ENCODE measurements at places on chromosomes 12 and 14.

GRCh38 chr12:116600959-116601918, 42.1 kb downstream of the MAP1LC3B2 start:
- DNase-seq = peak; percentile 30

DNA sequence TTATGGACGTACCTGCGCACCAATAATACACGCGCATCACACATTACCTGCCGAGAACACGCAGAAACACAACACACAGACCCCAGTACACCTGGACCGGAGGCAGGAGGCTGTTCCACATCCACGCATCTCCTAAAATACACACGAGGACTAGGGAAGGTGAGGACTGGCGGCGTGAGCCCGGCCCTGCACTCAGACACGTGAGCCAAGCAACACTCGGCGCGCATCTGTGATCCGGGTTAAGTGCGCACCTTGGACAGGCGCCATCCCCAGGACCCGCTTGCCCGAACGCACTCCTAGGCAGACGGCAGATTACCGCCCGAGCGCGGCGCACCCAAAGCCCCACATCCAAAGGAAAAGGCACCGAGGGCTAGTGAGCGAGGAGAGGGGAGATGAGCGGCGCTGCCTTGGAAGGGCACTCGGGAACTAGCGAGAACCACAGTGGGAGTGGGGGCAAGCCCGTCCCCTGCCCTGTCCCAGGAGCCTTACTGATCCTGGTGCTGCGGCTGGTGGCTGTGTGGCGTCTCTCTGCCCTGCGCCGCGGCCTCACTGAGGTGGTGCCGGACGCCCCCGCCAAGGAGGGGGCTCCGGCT, 417 bp downstream of the GLS2 start:
- peak; percentile 40 for DNase-seq

DNA sequence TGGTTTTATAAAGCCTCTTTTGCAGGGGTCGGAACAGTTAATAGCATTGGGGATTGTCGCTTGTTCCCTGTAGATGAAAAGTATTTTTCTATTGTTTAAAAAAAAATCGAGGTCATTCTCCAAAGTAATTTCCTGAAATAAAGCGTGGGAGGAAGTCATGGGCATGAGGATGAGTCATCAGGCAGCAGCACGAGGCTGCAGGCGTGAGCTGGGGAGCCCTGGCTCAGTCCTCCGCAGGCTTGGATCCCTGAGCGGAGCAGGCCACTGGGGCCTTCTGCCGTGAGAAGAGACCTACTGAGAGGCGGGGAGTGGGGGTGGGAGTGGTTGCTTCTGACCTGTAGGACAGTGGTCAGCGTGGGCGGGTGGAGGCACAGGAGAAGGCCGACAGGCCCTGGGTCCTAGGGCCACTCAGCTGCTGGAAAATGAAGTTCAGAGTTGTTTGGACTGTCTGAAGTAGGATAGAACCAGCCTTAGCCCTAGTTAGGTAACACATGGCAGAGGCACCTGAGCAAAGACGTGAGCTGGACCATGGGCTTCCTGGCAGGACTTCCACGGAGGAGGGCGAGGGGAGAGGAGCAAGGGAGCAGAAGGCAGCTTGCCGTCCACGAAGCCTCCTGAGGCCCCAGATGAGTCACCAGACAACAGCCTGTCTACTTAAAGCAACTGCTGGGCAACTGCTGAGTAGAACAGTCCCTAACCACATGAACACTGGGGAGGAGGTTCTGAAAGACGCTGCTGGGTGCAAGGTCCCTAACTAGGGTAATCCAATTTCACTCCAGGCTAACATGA, 21.1 kb upstream of the LGALS3 start:
- peak; percentile 57 for DNase-seq

- DNase-seq = peak; percentile 18
Measured at GRCh38 chr12:55039395-55040354, 19.9 kb downstream of the NEUROD4 start.

GRCh38 chr12:73973486-73973885, 564.1 kb upstream of the ATXN7L3B start:
- no peak for DNase-seq

GRCh38 chr12:2258025-2258424, 205.2 kb downstream of the CACNA1C start:
- DNase-seq = no peak

- peak; percentile 66 for DNase-seq
Measured at GRCh38 chr12:27635349-27635972, 60.8 kb upstream of the REP15 start.

DNA sequence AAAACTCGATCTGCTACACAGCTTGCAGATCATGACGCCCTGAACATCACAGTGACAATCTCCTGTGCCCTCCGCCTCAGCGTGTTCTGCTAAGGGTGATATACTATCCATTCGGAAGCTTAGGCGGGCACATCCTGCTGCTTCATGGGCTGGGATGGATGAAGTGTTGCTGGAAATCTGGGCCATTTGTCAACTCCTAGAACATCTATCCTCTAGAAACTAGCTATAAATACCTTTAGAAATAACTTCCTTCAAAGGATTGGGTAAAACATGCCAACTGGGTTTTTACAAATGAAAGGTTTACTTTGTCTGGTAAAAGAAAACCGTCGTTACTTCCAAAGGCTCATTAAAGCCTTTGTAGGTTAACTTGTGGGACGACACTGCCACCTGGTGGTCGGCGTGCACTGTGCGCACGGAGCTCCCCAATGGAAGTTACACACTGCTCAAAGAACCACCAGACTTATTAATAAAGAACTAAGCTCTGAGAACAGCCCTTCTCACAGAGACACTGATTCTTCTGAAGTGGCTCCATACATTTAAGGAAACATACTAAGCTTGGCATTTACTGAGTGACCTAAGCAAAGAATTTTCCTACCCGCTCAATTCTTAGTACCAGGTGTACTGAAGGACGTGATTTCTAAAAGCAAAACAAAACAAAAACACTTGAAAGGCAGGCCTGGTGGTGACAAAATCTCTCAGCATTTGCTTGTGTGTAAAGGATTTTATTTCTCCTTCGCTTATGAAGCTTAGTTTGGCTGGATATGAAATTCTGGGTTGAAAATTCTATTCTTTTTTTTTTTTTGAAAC, 21.6 kb upstream of the CACNA2D4 start:
- peak; percentile 94 for DNase-seq

GRCh38 chr14:23327947-23328744, 6.9 kb downstream of the PABPN1 start:
- peak; percentile 91 for DNase-seq
